ENCODE measurements at places on chromosomes 1 and 21.

DNA sequence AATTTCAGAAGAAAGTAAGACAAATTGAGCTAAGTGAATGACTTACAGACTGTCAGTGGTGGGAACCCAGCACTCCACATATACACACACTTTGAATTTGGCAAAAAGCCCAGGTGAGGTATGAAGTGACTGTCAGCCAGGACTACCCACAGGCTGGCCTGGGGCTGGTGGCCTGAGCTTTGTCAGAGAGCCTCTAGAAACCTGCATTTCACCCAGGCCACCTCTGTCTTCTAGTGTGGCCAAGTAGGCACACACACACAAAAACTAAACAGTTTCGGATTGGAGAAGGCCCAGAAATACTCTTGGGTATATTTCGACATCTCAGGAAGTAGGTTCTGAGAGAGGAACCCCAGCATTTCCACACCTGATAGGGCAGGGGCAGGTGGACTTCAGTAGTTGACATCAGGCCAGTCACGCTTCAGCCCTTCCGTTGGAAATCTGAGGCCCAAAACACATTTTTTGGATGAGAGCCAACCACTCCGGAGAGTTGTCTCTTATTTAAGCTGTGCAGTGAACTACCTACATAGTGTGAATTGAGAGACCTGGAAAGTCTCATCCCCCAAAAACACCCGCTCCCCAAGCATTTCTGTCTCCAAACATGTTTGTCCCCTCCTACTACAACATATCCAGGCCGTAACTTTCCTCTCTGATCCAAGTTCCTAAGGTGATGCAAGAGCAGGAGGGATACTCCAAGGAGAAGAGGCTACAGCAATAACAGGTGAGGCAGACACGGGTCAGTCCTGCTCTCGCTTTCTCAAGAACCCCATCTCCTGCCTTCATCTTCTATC lies 167.2 kb upstream of the PROX1 start:
- DNase-seq: peak; percentile 79

GRCh38 chr1:201395936-201396335 lies 3.2 kb downstream of the LAD1 start:
- no peak for DNase-seq

DNA sequence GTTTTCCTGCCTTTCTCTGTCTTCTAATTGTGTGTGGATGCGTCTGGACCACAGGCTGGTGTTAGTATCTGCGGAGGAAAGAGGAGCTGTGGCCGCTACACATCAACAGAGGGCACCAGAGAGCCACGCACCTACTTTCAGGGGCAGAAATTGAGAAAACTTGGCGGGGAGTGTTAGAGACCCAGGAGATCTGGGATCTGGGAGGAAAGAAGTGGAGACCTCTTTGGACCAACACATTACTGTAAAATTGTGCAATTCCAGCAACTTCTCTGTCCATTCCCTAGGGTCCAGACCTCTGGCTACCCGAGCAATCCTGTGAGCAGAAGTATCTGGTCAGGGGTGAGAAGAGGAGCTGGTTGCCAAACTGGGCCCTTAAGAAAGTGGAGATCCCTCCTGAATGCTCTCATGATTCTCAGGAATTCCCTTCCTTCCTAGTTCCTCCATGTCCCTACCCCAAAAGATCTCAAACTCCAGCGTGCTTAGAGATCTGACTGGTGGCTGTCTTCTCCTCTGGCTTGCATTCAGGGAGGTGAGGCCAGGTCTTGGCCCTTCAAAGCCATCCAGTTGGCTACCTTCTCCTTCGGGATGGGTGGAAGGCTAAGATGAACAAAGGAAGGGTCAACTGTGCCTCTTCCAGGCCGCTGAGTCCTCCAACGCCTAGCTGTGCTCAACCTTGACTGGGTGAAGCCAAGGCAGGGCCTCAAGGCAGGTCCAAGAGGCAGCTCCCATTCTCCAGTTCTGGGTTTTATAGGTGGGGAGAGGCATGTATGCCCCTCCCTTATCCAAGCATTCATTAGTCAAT lies 1.2 kb upstream of the KIRREL1 start:
- peak; percentile 8 for DNase-seq

DNA sequence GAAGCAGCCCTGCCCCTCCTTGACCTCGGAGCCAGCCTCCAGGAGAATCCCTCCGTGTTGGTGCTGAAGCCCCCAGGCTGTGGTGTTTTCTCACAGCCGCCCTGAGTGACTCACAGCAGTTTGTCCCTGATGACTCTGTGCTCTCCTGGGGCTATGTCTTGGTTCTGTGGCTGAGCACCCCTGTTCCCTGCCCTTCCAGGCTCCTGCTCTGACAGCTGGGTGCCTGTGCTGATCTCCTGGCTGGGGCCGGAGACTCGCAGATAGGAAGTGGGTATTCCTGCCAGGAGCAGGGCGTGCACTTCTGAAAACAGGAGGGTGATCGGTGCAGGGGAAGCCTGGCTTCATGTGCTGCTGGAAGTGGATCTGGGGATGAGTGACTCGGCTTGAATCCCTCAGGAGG lies 34.5 kb downstream of the POFUT2 start:
- no peak for DNase-seq

- no peak for DNase-seq
These were observed 7.1 kb downstream of the IFI44L start for GRCh38 chr1:78627321-78627720.

DNA sequence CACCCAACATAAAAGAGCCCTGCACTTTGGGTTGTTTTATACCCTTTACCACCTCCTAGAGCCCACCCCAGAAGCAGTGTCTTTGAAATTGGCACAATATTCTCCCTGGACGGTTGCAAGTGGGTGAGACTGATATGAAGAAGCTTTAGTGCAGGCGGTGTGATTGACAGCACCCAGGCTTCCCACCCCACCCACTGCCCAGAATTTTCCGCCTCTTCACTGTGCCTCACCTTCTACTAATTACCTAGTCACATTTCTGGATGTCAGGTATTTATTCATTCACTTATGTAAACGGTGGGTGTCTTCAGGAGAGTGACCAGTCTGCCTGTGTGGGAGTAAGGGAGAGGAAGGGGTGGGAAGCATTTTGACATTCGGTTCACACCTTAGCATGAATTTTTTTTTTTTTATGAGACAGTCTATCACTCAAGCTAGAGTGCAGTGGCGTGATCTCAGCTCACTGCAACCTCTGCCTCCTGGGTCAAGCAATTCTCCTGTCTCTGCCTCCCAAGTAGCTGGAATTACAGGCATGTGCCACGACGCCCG lies 1.7 kb upstream of the FAM89A start:
- no peak for DNase-seq

DNA sequence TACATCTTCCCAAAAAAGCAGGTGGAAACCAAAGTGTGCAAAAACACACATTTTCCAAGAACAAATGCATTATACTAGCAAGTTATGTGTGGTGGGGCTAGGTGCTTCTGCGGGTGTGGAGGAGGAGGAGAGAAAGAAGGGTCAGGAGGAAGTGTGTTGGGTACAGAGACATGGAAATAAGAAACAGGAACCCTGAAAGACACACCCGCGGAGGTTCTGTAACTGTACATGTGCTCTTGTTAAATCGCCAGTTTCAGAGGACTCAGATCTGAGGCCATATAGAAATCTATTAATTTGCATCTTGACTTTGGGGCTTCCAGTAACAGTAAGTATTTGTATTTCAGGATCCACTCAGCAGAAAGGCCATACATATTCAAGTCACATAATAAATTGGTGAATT lies 30.9 kb downstream of the ERG start:
- DNase-seq: no peak

DNA sequence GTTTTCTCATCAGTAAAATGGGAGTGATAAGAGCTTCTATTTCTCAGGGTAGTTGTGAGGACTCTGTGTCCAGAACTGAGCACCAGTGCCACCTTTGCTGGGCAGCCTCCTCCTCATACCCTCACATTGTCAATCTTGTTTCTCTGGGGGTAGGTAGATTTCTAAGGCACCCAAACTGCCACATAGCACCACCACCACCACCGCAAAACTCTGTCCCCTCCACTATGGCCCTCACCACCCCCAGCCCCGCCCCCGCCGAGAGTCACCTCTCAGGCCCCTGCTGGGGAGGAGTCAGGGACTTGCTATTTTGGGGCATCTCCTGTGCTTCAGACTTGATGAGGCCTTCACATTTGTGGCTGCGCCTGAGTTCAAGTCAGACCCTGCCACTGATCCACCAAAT lies 549.2 kb downstream of the PTPRU start:
- no peak for DNase-seq

DNA sequence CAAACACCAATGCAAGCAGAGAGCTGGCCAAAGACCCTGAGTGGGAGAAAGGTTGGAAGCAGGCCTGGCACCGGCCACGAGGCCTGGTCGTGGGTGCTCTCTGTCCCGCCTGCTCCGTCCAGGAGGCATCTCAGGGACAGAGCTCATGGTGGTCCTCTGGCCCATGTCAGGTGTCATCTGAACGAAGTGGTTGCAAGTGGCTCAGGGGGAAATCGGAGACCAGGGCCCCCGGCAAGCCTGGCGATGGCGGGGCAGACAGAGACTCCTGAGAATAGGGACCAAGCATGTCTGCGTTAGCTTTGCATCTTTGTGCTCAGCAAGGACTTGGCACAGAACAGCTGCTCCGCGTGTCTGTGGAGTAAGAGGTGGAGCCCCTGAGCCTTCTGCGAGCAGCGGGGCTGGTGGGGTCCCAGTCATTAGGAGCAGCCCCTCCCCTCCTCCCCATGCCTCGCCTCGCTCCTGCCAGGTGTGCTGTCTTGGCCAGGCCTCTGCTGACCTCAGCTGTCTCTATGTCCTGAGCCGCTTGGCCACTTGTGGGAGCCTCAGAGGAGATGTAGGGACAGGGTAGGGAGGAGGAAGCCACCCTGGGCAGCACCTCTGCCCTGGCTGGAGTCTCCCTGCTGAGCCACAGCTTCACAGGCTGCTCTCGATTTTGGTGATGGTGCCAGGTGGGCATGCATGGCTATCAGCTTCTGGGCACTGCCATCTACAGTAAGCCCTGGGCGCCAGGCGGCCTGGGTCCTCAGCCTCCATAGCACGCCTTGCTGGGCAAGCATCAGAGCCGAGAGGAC lies 362.9 kb upstream of the VAMP3 start:
- DNase-seq: no peak

GRCh38 chr1:56256153-56257000 lies 323.0 kb downstream of the PLPP3 start:
- no peak for DNase-seq

DNA sequence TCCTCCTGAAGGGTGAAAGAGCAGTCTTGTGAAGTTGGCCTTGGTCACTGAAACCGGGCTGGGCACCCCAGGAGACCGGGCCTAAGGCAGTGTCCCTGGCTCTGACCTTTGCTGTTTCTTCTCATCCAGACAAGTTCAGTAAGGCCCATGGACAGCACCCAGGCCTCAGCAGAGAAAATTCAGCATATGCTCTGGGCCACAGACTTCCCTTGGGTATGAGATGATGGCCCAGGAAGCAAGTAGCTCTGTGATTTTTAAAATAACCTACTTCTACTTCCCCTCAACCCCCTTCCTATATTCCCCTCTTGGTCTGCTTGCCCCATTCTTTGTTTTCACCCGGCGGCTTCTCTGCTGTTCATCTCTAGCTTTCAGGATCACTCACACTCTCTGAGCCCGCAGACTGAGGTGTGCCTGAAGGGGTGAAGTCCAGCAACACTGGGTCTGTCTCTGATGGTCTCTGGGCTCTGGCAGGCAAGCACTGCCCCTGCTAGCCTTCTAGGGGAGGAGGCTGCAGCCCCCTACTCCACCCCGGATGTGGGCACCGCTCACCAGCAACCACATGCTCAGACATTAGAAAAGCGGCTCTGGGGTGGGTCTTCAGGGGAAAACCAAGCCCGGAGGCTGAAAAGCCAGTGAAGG lies 2.9 kb upstream of the GPR25 start:
- DNase-seq: no peak

GRCh38 chr1:21653744-21654100 lies 15.4 kb downstream of the RAP1GAP start:
- DNase-seq: no peak

DNA sequence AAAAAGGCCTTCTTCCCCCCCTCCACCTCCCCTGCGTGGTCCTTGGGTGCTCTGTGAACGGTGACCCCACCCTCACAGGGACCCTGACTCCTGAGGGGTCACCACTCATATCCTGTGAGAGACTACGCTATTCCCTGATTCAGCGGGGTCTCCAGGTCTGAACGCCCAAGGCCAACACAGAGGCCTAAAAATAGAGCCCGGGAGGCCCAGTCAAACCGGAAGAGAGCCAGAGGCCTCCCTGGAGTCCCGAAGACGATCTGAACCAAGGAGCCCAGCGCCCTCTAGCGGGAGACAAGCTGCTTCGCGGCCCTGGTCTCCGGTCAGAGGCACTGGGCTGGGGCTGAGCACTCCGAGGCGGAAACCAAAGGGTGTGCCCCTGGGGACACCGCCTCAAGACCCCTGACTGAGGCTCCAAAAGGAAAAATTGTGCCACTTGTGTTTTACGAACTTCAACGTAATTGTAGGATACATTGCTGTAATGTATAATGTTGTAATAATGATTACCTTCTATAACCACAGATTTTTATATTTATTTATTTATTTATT lies 42.4 kb upstream of the PSEN2 start:
- peak; percentile 91 for DNase-seq

DNA sequence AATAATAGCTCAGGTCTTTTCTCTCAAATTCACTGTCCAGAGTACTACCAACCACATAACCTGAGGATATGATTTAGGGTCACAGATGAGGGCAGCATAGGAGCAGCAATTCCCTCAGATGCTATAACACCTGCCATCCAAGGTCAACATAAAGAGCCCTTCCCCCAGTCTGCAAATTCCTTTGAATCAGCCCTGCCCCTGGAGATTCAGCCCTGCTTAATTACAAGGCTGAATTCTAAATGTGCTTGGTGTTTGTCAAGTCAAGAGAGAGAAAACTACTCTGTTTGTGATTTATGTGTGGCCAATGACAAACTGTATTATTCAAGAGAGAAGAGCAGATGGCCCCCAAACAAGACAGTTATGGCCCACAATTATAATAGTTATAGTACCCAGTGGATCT lies 195.7 kb upstream of the ADGRL2 start:
- DNase-seq: no peak

GRCh38 chr1:198773030-198773429 lies 134.2 kb downstream of the PTPRC start:
- DNase-seq: no peak

DNA sequence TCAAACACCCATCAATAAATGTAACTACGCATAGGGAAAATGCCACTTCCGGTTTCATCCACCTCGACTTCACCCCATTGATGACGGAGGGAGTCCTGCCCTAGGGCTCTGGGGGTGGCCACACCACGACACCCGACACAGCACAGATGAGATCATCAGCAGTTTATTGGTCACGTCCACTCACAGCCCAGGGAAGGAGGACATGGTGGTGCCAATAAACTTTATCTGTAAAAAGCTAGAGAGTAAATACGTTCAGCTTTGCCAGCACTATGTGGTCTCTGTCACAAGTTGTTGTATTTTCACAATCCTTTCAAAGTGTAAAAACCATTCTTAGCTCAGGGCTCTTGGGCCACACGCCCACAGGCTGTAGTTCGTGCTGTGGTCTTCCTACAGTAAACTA lies 16.3 kb downstream of the SETD4 start:
- DNase-seq: no peak

- DNase-seq: peak; percentile 80
These were observed at the start of gene MARK1 for GRCh38 chr1:220527908-220528678. TSS of gene MARK1 (plus strand) at chr1:220528136. CDS start at chr1:220528823, 687 bp downstream.

All from NCI-H345 (cell line).